ENCODE measurements at places on chromosomes 12 and 14. TPM values are rescaled to one million over a fixed set of nuclear protein-coding genes. Genes with fewer than 3 reads are reported as not detected.

GRCh38 chr12:51862947-51863346, 14.4 kb upstream of the FIGNL2 start:
- no peak for DNase-seq

- DNase-seq: no peak
Measured at GRCh38 chr14:99578541-99579101, 25.4 kb downstream of the CCDC85C start.

GRCh38 chr12:104582739-104583138, 126.0 kb downstream of the CHST11 start:
- no peak for DNase-seq

Gene GRIP1
- total RNA-seq: 4.9 TPM

GRCh38 chr12:95253386-95253785, 35.8 kb downstream of the VEZT start:
- no peak for DNase-seq

DNA sequence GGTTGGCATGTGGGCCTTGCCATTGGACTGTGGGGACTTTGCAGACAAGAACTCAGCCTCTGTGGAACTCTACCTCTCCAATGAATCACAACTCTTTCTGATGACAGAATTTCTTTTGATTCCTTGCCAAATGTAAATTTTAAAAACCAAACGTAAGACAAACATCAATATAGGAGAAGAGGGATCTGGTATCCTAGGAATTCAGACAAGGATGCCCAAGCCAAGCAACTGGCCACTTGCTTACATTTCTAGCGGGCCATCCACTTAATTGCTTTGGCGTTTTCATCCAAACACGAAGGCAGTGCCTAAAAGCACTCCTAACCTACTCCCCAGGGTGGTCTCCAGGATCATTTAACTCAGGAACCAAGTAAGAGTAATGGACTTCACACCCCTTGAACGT, 23.4 kb upstream of the RAB35 start:
- no peak for DNase-seq

GRCh38 chr12:52149651-52150241, 42.1 kb downstream of the KRT80 start:
- no peak for DNase-seq

GRCh38 chr12:114678718-114679117, 5.3 kb downstream of the TBX3 start:
- no peak for DNase-seq

Gene CCDC175
- not detected for total RNA-seq

DNA sequence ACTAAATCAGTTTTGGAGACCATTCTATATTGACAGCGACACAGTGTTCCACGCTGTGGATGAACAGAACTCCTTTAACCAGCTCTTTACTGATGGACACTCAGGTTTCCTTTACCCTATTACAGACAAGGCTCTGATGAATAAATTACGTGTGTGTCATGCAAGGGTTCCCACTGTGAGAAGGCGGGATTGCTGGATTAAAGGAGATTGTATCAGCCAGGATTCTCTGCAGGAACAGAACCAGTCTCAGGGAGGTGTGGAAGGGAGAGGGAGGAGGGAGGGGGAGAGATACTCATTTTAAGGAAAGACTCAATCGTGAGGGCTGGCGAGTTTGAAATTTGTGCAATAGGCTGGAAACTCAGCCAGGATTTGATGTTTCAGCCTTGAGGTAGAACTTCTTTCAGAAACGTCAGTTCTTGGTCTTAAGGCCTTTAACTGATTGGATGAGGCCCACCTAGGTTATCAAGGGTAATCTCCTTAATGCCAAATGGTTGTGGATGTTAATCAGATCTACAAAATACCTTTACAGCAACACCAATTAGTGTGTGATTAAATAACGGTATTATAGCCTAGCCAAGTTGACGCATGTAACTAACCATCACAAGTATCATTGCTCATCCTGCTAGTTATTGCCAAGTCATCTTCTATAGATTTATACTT, 104.0 kb downstream of the GCH1 start:
- DNase-seq: no peak

All from T-cell (primary cell).